ENCODE measurements at places on chromosomes 12 and 14.

DNA sequence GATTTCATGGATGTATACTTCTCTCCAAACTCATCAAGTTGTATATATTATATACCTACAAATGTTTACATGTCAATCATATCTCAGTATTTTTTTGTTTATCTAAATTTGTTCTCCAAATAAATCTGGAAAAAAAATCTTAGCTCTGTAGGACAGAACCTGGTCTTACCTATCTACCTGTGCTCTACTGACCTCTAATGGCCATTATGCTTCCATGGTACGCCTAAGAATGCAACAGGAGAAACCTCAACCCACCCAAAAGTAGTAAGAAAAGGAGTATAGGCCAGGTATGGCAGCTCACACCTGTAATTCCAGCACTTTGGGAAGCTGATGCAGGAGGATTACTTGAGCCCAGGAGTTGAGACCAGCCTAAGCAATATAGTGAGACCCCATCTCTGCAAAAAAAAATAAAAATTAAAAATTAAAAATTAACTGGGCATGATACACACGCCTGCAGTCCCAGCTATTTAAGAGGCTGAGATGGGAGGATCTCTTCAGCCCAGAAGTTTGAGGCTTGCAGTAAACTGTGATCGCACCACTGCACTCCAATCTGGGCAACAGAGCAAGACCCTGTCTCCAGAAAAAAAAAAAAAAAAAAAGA, 8.7 kb downstream of the OR11H4 start:
- no peak for DNase-seq

GRCh38 chr14:84024231-84024820, 1505.6 kb upstream of the FLRT2 start:
- no peak for DNase-seq

DNA sequence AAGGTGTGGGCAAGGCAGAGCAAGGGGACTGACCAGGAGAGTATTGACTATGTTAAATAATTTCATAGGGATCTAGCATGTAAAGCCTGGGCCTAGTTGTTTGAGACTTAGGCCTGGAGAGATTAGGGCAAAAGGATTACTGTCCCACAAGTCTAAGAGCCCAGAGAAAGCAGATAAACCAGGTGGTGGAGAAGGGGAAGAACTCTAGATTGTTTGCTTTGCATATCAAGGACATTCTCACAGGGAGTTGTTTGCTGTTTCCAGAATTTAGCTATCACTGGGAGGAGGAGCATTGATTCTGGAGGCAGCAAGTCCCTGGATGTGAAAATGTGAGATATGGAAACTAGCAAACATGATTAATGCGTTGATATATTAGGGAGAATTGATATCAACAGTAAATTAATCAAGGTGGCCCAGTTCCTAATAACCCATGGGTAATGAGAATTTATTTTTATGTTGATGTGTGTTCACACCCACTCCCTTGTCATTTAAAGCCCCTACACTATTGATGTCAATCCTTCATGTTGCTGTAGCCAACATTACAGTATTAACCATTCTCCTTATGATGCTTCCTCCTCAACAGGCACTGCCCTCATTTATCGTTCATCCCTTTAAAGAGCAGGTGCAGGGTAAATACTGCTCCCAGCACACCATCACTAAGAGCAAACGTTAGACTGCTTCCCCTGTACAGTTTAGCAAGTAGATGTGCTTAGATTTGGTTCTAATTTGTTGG, 1666.7 kb upstream of the FLRT2 start:
- no peak for DNase-seq

DNA sequence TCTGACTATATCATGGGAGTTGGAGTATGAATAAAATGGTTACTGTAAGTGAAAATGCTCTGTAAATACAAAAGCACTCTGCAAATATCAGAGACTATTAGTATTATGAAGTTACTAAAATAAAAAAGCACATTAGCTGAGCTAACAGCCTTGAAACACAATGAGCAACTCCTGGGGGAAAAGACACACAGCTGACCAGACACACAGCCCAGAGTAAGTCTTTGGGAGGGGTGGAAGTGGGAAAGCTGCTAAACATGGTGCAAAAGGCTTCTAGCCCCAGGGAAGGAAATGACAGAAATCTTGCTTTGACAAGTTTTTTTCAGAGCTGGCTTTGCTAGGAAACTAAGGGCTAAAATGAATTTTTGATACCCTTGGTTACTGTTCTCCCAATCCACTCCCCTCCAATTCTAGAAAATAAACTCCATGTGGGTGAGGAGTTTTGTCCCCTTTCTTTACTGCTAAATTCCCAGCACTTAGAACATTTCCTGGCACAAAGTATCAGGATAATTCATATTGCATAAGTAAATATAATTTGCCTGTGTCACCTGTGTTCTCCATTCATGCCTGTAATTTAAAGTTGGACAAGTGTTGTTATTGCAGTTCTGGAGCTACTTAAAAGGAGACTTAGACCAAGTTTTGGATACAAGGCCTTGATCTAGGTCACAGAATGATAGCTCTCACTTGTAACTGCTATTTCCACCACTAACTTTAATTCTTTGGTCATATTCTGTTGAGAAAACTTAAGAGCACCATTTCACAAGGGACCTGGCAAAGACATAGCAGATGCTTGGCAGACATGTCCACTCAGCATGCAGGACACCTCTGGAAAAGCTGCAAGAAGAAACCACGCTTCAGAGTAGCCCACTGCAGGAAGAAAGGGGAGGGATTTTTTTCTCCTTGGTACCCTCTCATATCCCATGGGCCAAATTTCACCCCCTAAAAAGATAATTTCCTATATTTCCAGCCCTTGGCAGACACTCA, 19.0 kb upstream of the RAB3IP start:
- no peak for DNase-seq

- DNase-seq, result no peak
Measured at GRCh38 chr12:26845984-26846383, 13.0 kb upstream of the ITPR2 start.

DNA sequence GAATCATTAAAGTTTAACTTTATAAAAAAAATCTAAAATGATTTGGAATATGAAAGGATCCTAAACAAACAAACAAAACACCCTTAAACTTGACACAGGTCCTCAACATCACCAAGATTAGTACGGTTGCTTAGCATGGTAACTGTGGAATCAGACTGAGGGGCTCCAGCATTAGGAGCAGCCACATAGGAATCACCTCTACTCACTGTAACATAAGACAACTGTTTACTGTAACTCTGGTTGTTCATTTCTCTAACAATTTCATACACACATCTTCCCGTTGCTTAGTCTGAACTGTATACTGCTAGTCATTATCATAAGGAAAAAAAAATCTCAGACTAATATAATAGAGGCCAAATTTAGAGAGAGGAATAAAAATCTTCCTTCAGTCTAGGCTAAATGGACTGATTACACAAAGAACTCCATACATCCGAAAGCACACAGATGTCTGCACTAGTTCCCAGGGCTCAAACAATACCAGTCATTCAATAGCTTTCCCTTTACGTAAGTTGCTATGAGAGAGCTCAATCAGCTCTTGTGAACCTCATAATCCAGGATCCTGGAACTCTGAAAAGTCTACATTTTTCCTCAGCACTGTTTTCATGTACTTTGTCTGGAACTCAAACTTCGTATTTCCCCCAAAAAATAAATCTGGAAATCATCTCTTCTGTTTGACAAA, 26.0 kb downstream of the LRP6 start:
- DNase-seq, result no peak

DNA sequence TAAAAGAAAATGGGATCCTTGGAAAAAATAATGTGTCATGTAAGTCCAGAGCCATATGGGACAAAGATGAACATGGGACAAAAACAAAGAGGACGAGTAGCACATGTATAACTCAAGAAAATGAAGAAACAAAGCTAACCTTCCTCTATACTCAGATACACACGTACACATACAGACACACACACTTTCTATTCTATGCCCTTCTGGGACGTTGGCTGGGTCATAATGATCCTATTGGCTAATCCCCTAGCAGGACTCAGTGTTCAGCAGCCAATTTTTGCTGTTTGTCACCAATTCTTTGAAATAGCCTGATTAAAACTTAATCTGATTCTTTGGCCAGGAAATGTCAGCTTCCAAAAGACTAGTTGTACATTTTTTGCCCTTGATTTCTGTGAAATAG, 189.4 kb upstream of the FOXG1 start:
- DNase-seq, result no peak

DNA sequence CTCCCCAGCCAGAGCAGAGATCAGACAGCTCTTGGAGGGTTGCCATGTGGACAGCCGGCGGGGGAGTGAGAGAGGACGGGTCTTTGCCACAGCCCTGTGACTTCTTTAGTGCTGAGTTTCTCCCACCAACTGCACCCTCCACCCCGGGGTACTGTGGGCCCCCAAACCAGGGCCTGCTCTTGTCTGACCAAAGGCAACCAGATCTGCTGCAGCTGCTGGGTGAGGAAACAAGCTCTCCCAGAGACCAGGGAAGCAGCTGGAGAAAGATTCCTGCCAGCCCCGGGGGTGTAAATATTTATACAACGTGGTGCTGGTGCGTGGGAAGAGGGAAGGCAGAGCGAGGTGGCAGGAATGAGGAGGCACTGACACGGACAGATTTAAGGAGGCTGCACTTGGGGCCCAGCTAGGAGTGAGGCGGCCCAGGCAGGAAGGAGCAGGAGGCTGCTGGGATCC, 14.3 kb upstream of the ZFP36L1 start:
- no peak for DNase-seq

- no peak for DNase-seq
Measured at GRCh38 chr14:66503532-66503931, 4.4 kb upstream of the GPHN start.

GRCh38 chr12:116053479-116054200, 223.9 kb downstream of the MED13L start:
- DNase-seq, result no peak

- no peak for DNase-seq
Measured at GRCh38 chr12:119685375-119685774, 17.4 kb downstream of the PRKAB1 start.

GRCh38 chr14:88004506-88005036, 364 bp upstream of the GPR65 start:
- DNase-seq, result no peak

DNA sequence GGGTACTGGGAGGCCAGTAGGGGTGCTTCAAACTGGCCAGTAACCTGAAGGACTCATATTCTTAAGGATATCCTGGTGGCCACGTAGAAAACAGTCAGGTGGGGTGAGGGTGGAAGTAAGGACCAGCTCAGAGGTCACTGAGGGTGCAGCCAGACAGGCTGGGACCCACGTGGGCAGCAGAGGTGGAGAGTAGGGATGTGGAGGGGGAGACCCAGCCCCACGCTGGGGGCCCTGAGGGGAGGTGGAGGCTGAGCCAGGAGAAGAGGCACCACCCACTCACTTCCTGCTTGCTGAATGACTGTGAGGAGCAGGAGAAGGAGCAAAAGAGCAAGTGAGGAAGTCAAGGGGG, 12.6 kb upstream of the SERPINA3 start:
- DNase-seq, result no peak

DNA sequence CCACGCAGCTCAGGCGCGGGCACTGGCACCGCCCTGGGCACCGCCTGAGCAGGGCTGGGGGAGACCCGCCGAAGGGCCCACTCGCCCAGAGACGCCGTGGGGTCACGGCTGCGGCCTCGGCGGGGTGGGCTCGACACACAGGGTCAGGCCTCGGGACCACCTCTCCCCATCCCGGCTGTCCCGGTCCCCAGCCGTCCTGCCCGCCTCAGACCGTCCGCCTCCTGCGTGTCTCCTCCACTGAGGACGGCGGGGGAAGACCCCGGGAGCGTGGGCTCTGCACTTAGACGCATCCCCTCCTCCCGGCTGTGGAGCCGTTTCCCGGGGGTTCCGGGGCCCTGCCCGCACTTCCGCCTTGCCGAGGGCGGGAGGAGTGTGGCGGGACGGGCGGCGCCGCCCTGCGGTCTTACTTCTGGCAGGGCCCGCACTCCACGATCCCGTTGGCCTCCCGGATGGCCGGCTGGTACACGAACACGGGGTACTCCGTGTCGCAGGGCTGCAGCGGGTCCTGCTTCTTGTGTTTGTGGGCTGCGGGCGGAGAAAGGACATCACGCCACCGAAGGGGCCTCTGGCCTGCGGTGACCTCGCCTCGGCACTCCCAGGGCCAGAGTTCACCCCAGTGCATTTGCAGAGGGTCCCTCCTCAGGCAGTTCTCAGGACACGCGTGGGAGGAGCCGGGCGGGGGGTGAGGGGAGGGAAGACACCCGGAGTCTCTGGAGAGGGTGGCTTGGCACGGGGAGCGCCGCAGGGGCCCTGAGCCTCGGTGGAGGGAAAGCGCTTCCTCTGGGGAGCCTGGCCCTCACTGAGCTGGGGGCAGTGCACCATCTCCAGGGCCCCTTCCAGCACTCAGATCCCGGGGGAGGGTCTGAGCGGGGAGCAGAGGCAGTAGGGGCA, 23.1 kb upstream of the LRTM2 start:
- DNase-seq, result peak; percentile 73

DNA sequence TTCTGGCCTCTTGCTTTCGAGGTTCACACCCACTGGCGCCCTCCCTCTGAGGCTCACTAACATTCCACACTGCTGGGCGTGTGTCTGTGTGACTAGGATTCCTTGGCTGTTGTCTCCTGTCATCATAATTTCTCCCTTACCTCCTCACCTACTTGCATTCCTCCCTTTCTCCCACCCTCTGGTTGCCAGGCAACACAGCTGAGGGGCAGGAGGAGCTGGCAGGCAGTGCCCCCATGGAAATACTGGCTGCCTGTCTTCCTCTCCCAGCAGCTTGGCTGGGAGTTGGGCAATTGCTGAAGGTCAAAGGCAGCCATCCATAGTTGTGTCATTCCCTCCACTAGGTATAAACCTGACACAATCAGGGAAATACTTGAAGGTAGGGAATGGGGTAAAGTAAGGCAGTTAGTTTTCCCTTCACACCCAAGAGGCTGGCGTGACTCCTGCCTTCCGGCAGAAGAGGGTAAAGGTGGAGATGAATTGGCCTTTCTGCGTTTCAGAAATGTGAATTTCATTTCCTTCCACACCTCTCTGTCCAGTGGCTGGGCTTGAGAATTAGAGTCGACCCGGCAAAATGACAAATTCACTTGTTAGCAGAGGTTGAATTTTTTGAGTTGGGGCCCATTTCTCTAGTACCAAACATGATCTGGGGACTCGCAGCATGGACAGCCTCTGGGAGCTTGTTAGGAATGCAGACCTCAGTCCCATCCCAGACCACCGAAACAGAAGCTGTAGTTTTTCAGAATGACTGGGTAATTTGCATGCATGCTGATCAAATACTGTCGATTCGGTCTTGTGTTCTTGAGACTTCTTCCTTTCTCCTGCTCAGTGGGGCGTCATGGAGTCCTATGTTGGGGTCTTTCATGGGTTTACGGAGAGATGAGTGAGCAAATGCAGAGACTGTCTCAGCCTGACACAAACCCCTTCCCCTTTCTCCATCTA, 24.3 kb upstream of the EMP1 start:
- DNase-seq, result no peak
